ENCODE measurements at places on chromosomes 1 and 21. TPM values are rescaled to one million over a fixed set of nuclear protein-coding genes. Genes with fewer than 3 reads are reported as not detected.

DNA sequence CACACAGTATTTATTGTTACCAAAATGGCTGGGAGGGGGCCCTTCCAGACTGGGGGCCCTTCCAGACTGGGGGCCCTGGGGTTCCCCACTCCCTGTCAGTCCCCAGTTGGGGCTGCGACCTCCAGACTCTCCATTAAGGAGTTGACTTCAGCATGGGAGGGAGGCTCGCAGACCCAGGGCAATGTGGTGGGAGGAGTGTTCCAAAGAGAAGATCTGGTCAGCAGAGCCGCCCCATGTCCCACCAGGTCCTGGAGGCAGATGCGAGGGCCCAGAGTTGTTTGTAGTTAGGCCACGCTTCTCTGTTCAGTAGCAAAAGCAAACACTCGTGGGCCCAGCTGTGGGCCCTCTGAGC lies 285.5 kb downstream of the LRRC40 start:
- no peak for DNase-seq

NOTCH2NLA gene
- total RNA-seq = 33.6 TPM

KPRP gene
- not detected for total RNA-seq

DNA sequence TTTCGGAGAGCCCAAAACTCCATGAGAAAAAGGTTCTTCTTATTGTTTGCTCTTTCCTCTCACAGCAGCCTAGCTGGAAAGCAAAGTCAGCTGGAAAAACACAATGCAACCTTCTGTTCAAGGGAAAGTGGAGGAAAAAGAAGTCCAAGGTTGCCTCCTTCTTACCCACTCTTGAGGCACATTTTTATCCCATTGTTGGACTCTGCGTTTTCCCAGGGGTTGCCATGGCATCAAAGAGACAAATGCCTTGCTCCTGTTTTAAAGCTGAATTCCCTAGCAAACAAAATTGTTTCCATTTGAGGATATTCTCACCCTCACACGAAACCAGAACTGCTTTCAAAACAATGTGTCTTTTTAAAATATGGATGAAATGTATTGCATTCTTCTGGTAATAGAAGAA lies 45.1 kb upstream of the PALMD start:
- DNase-seq = no peak
